Activated CD4-positive, alpha-beta T cell treated with anti-CD3 and anti-CD28 coated beads for 1 hour (primary cell): ENCODE measurements at places on chromosomes 2 and 18.

DNA sequence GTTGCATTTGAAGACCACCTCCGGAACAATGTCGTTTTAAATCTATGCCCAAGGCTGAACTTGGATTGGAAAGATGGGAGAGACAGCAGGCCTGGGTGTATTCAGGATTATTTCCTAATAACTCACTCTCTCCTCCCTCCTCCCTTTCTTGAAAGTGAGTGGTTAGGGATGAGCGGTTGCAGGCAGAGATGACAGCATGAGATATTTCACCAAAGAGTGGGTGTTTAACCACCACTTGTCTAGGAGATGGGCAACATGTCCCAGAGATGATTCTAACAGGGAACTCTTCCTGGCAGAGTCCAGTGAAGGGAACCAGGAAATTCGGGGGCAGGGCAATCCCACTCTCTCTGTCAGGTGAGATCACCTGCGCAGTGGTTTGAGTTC lies 123.2 kb downstream of the KCTD1 start:
- DNase-seq = no peak

DNA sequence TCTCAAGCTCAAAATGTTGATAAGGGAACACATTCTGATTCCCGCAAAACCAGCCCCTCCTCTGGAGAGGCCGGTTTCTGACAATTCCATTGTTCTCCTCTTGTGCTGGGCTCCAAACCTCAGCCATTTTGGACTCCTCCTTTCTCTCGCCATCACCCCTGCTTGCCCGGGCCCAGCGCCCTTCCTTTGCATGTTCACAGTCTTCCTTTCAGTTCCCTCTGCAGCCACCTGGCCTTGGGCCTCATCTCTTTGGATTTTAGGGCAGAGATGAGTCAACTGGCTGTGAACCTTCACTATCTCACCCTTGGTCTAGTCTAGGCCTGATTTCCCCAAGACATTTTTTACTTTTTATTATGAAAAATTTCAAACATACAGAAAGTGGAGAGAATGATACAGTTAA lies 155.9 kb upstream of the MAP3K20 start:
- DNase-seq = no peak

GRCh38 chr2:98040331-98040939 lies 44.7 kb upstream of the TMEM131 start:
- DNase-seq = no peak

DNA sequence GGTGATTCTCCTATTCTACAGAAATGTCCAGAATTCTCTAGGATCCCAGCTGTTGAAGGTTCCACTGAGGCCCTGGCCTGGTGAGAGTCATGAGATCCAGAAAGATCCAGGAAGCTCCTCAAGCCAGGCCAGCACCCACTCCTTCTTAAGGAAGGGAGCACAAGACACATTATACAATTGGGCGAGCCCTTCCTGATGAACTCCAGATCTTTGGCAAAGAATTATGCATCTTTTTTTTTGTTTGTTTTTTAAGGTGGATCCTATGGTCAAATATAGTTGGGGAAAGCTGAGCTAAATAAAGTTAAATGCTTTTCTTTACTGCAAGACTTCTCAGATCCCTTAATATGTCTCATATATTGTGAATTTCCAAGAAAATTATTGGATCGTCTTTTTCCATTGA lies 37.0 kb upstream of the LOXHD1 start:
- DNase-seq = no peak

- DNase-seq = no peak
These were observed 64.0 kb downstream of the STPG4 start for GRCh38 chr2:47091118-47091517.

- DNase-seq = no peak
These were observed 348.1 kb downstream of the IRS1 start for GRCh38 chr2:226451486-226451885.

DNA sequence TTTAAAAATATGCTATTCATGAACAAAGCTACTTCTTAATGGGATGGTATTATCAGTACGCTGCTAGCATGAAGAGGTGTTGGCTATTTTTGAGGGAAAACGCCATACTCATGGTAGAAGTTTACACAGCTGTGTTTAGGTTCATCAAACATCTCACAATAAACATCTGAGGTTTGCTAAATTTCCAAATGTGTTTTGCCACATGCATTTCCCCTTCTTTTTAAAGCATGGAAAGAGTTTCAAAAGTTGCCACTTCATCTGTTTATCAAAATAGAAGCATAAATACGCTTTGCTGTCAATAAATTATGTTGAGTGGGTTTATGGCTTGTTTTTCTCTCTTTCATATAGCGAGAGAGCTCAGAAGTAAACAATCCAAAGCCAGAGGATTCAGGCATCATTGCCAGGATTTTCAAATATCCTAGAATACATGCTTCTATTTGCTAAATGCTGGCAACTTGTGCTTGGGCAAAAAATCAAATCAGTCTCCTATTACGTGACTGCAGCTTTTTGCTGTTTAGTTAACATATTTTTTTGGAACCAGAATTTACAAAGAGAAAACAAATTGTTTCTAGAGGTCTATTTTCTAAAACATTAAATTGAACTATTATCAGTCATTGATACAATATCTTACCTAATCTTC lies 1919.9 kb upstream of the LRRTM1 start:
- DNase-seq = no peak

GRCh38 chr2:173150963-173151362 lies 75.3 kb downstream of the MAP3K20 start:
- DNase-seq = no peak

DNA sequence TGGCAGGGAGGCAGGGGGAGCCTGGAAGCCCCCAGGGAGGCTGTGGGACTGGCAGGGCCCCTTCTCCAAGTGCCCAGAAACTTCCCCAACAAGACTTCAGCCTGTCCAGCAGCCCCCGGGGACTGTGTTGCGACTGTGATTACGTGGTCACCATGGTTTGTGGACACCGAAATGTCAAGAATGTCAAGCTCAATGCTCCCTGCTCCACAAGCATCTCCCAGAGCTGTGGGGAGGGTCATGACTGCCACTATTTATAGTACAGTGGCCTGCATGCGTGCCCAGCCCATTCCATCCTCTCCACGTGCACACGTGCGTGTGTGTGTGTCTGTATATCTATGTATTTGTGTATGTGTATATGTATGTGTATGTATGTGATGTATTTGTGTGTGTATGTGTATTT lies 93.8 kb upstream of the MBOAT2 start:
- no peak for DNase-seq

DNA sequence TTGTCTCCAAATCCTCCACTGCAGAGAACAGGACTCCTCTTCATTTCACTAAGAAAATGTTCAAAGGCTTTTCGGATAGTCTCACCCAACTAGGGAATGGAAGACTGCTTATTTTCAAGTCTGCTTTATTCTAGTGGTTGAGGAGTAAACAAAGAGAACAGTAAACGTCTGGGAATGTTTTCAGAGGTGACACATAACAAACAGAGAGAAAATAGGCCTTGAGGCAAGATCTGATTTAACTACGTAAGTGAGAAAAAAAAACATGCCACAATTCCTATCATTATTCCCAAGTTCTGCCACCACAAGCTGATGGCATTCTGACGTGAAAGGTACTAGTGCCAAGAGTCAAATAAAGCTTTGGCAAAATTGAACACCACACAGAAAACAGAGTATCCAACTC lies 16.7 kb upstream of the WIPF1 start:
- DNase-seq = no peak

GRCh38 chr18:25538175-25538922 lies 186.4 kb upstream of the ZNF521 start:
- no peak for DNase-seq

DNA sequence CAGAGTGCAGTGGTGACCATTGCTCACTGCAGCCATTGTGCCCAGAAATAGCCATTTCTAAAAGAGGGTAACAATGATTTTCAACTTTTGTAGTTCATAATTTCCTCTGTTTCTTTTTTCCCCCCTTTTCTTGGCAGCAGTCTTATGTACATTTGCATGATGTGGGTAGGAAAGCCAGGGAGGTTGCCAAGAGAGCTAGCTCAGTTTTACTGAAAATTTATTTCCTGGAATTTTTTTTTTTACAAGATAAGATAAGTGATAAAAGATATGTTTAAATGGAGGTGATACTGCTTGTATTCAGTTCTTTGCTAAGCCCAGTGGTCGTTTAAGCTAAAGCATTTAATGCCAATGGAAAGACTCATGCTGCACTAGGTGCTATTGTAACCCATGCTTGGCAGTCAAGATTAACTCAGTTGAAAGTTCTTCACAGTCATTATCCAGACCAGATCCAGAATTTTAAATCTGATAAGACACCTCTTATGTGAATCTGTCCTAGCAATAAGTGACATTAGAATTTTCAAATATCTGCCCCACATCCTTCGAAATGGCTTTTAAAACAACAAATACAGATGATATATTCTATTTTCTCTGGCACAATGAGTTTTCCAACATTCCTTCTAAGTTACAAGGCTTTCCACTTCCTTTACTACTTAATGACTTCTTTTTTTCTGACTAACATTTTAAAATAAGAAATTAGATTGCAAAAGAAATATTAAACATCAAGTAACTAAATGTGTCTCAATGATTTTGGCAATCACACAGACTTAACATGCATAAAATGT lies 4.4 kb upstream of the ATP8B1 start:
- DNase-seq = no peak

GRCh38 chr2:204726831-204727230 lies 181.6 kb downstream of the PARD3B start:
- DNase-seq = no peak

- no peak for DNase-seq
These were observed 68.9 kb downstream of the EPAS1 start for GRCh38 chr2:46365913-46366667.

- no peak for DNase-seq
These were observed 45.5 kb downstream of the OSR1 start for GRCh38 chr2:19312949-19313348.

DNA sequence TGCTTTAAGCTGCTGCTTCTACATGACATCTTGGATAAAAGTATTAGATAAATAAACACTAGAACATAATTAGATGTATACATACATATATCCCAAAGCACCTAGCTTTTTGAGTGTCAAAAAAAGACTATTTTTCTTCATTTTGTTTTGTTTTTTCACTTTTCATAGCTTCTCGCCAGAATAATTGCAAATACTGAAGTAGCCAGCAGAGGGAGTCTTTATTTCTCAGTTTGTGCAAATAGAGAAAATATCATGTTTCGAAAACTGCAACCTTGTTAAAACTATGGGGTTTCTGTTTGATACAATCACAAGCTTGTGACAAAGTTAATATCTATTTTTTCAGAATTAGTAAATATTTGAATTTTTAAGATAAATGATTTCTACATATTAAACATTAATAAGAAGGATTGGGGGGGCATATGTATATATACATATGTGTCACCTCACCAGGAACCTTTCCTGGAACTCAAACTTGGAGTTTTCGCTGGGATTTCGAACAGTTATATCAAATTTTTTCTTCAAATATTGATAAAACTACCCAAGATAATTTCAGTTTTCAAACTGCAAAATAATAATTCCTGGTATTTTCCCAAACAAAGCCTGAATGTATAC lies 61.0 kb downstream of the GRB14 start:
- DNase-seq = no peak

DNA sequence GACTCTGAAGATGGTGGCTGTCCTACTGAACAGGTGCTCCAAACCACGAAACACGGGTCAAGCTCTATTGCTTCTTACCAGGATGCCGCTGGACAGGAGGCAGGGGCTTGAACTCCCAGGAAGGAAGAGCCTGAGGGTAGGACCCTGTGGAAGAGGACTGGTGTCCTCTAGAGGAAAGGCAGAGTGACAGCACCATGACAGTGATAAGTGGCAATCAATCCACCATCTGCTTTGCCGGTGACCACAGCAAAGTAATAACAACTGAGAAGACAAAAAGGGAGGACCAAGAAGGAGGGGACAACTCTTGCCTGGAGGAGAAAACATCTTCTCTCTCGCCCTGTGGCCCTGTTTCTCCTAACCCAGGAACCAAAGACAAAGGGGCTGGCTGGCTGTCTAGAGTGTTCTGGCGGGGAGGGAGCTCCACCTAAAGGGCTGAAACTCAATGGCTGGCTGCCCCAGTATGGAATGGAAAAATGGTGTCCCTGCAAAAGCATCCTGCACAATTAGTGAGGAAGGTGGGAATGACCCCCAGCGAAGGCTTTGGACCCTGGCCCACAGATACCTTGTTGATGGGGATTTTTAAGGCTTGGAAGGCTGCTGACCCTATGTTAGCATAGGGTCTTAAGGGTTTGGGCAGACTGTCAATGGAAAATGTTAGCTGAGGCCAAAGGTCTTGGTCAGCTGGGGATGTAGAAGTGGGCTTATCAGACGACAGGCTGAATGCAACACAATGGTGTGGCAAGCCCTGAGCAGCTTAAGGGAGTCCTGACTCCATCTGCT lies 35.4 kb downstream of the PROC start:
- no peak for DNase-seq

- no peak for DNase-seq
These were observed 151.5 kb upstream of the PKDCC start for GRCh38 chr2:41896186-41896846.

DNA sequence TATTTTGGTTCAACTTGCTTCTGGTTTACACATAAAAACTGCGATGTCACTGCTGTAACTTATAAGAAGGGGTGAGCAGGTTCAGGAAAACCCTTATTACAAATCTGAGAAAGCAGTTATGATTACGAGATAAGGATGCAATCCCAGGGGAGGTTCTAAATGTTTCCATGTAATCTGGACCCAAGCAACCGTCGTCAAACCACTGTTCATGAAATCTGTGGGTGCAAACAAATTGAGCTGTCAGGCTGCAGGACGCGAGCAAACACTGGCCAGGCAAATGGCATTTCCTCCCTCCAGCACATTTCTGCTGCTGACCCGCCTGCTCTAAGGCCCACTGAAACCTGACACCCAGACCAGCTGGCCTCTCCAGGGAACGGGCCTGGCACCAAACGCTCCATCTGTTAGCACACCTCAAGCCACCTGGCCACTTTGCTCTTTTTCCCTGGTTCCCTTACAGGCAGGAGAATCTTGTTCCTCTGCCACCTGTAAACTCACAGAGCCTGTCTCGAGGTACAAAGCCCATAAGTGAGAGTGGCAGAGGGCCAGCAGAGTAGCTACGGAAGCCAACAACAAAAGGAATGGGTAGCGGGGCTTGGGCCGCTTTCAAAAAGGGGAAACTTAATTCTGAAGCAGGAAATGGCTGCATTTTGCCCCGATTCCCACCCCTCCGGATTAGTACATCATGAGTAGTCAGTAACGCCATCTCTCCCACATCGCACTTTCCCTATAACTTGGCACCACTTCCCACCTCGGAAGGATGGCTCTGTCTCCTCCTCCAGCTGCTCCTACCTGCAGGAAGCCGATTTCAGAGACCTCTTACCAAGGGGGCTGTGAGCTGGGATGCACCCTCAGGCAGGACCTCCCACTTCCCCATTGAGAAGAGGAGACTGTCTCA lies 26.5 kb downstream of the CRACDL start:
- no peak for DNase-seq
